ENCODE measurements at places on chromosomes 13 and 19. TPM values are rescaled to one million over a fixed set of nuclear protein-coding genes. Genes with fewer than 3 reads are reported as not detected.
A peak's percentile ranks its signal among the peaks of the same experiment; 100 is the strongest.

DNA sequence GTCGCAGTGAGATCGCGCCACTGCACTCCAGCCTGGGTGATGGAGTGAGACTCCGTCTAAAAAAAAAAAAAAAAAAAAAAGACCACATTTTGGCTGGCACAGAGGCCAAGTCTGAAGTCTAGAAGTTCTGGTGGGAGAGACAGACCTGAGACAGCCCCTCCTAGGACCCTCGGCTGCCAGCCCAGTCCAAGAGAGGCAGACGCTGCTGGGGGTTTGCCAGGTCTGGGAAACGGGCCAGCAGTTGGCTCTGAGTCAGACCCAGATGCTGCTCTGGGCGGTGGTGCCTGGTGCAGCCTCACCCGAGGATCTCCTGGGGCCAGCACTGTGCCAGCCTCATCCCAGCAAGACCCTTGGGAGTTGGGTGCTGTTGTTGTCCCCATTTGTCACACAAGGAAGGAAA is 5.8 kb downstream of the FCHO1 start:
- no peak for DNase-seq

DNA sequence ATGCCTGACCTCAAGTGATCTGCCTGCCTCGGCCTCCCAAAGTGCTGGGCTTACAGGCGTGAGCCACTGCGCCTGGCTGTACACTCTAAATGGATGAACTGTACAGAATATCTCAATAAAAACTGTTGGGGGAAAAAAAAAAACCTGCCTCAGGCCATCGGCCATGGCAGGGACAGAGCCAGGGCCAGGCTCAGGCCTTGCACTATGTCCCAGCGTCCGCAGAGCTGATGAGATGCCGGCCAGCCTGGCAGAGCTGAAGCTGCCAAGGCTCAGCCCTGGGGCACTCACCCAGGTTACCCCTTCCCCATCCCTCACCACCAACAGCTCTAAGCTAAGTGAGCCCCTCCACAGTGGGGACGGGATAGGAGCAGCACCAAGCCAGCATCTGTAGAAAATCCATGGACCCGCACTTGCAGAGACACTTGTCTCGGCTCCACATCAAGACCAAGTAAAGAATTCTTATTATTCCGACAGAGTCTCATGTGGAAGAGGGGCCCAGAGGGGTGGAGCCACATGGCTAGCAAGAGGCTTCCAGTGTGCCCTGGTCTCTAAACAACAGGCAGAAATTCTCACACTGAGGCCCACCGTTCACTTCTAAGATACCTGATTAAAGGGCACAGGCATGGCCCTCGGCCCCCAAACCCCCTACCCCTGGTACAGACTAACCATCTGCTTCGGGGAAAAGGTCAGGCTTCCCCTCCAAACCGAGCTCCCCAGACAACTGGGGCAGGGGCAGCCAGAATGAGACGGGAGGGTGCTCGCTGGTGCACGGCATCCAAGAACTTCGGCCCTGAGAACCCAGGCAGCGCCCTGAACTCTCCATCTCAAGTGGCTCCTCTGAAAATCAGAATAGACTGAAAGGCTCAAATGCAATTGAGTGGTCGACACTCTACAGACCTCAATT is 5.8 kb downstream of the PPP6R1 start:
- DNase-seq = no peak

GRCh38 chr13:99911069-99911964 is 60.2 kb downstream of the ZIC5 start:
- no peak for DNase-seq

GRCh38 chr13:64314331-64314730 is 2898.7 kb upstream of the PCDH20 start:
- DNase-seq = peak; percentile 61

DNA sequence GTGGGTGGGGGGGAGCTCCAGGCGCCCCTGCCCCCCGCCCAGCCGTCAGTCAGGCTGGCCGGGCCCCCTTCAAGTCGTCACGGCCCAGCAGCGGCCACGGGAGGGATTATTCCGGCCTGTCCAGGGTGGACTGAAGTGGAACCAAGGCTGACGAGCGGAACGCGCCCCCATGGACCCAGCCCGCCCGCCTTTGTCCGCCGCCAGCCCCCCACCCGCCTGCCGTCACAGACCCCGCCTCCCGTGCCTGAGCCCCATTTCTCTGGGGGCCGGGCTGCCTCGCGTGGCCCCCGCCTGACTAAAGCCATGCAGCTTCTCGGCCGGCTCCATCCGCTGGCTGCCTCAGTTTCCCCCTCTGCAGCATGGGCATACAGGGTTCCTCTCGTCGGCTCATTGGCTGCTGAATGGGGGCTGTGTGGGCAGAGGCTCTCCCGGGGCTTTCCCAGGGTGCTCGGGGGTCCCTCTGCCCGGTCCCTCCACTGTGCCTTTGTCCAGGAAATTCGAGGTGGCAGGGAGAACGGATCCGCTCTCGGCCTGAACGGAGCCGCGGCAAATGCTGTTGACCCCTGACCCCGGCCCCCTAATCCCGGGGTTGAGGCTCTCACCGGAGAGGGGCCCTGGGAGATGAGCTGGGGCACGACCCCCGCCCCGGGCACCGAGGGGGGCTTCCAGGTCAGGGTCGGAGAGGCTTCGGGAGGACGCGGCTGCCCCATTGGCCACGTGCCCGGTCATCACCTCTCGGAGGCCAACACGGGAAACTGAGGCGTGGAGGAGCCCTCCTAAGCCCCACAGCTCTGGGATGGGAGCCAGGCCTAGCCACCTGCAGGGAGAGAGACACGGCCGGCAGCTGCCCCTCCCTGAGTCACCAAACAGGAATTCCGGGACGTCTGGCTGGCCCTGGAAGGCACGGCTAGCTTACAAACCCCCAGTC is 27.4 kb downstream of the EFNA2 start:
- no peak for DNase-seq

Gene CYP2B6
- not detected for total RNA-seq

Gene CGB8
- not detected for total RNA-seq

Gene KLK10
- not detected for total RNA-seq

Gene ADGRE3
- total RNA-seq = 0.16 TPM

Gene SHANK1
- 4.3 TPM for total RNA-seq

Gene LILRA5
- 1.3 TPM for total RNA-seq

Gene RUBCNL
- 9.3 TPM for total RNA-seq

Gene SCAMP4
- 16.2 TPM for total RNA-seq

Measured in urinary bladder (tissue), 4 donors.